ENCODE measurements at places on chromosomes 7 and 10.

DNA sequence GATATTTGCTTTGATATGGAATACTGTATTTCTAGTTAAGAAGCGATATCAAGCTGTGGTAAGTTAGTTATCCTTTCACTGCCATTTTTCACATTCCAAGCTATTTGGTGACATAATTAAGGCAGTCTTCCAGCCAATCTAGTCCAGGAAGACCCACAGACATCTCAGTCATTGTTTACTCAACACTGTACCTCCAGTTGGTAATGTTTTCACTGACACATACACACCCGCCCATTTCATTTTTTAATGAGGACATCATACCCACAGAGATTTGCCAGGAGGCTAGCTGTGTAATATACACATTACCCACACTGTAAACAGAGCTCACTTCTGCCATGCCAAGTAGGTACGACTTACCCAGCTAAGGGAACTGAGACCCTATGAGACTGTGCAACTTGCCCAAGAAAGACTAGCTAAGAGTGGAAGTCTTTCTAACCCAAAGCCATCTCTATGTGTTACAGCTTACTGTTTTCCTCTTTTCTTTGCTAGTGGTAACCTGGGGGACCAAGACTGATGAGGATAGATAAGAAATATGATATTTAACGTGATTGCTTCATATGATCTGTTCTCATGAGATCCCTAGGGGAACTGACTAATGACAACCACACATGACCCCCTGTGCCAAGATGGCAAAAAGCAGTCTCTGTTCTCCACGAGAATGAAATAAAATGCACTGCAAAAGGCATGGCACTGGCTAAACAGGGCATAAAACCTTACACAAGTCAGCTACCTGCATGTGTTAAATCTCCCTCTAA lies 179.0 kb downstream of the DGKI start:
- DNase-seq = no peak

GRCh38 chr10:127997937-127998336 lies 91.0 kb downstream of the PTPRE start:
- DNase-seq = no peak

GRCh38 chr7:106560482-106560881 lies 100.5 kb downstream of the CCDC71L start:
- DNase-seq = no peak

DNA sequence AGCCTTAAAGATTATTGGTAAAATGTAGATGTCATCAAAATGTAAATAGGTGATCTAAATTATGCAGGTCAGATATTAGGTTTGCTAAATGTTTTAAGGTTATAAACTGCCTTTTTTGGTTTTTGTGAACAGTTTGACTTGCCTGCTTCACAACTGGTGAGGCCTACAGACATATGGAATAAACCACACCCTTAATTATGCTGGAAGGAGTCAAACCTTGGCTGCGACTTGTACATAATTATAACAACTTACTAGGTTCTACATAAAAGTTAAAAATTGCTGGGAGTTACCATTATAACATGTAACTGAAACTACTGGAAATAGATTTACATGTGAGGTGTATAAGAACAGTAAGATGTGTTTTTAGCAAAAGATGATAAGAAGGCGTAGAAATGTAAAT lies 31.5 kb upstream of the OPTN start:
- DNase-seq = no peak

- DNase-seq = no peak
These were observed 61.4 kb downstream of the MGAM2 start for GRCh38 chr7:142172932-142173331.

DNA sequence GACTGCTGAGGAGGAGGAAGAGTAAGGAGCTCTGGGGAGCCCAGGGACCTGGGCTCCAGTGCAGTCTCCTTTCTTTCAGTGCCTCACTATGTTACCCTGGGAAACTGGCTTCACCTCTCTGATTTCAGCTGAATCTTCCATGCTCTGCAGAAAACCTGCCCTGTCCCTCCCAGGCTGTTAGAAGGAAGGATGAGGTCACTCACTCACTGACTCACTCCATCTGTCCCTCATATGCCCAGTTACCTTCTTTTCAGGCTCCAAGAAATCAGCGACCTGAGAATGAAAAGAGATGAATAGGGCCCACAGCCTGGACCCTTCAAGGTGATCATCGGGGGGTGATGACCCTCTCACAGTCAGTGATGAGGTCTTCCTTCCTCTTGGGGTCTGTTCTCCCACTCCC lies 481 bp downstream of the SFTPA2 start:
- DNase-seq = no peak

DNA sequence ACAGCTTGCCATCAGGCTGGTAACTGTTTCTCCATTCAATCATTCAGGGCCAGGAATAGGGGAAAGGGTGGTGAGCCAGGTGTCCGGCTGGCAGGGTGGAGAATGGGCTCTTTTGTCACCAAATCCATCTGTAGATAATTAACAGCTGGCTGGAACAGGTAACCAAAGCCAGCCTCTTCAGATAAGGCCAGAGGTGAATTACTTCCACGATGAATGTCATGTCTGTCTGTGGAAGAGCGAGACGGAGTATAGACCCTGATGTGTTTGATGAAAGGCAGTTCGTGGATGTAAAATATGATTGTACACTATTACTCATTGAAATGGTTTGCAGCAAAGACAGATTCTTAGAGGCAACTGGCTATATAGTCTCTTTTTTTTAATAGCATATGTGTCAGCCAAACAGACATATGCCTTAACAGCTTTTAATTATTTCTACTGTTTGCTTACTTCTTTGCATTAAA lies 149.8 kb downstream of the KLF6 start:
- no peak for DNase-seq

- no peak for DNase-seq
These were observed 95.2 kb downstream of the PFKFB3 start for GRCh38 chr10:6297951-6298381.

GRCh38 chr7:41232086-41232485 lies 470.8 kb downstream of the INHBA start:
- no peak for DNase-seq

GRCh38 chr7:101527844-101528667 lies 101.0 kb downstream of the MYL10 start:
- DNase-seq = no peak

DNA sequence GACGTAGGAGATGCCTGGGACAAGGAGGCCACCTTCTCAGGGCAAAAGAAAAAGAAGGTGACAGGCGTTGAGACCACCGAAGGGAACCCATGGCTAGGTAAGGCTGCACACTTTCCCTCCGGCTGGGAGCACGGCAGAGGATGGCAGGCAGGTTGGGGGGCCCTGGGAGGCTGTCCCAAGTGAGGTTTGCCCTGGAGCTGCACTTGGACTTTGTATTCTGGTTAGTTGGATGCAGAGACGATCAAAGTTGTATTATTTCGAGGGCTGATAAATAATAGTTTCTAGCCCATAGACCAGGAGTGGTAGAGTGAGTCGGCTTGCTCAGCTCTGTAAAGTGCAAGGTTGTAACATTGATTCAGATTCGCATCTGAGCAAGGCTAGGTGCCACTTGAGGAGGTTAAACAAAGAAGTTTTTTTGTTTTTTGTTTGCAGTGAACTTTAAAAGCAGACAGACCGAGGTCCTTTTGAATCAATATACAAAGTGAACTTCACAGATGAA lies 608 bp downstream of the ENTPD7 start:
- no peak for DNase-seq

DNA sequence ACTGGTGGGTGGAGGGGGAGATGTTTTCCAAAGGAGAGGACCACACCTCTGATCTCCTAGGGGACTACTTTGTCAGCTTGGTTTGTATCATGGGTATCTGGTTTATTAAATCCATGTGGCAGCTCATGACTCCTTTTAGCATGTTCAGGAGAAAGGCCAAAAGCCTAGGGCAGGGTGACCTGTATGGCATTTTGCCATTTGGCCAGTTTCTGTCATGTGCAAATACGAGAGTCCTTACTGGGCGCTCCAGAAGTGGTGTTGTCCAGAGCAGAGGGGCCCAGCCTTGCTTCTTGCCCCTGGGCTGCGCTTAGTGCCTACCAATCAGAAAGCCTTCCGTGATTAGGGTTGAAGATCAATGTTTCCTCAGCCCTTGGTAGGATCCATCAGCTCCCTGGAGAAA lies 31.0 kb downstream of the ADRA2A start:
- DNase-seq = no peak

DNA sequence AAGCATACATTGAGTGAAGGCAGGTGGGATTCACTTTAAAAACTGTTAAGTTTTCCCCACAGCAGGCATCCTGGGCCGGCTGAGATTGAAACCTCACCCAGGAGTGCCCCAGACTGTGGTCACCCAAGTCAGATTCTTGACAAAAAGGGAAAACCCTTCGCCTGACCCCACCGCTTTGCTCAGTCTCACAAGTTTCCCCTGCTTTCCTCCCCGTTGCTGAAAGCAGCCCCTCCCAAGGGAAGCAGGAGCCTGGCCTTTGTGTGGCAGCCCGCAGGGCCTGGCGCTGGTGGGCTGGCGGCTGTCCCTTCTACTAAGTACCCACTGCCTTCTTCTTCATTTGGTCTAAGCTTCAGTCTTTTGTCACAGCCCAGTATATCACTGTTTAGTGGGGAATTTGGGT lies 16.0 kb downstream of the RNF32 start:
- no peak for DNase-seq

GRCh38 chr10:109929501-109930219 lies 6.3 kb upstream of the XPNPEP1 start:
- no peak for DNase-seq

DNA sequence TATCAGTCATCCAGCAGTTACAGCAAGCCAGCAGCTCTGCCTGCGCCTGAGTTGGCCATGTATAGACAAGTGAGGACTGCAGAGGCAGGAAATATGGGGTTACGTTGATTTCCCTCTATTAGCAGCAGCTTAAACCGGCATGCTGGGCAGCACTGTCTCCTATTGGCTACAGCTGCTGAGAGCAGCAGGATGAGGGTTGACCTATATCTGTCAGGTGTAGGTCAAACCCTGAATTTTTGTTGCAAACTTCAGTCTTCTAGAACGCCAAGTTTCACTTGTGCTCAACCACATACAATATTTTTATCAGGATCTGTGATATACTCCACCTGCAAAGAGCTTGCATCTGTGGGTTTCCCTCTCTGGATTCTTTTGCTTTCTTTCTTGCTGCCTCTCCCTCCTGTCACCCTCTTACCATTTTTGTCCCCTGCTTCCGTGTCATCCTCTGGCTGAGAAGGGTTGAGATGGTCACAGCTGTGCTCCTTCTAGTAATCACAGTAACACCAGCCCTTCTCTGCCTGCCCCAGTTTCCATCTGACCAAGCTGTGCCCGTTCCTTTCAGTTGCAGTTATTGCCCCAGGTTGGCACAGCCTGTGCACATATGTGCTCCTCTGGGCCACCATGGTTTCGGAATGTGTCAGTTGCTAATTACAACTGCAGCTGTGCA lies 23.8 kb upstream of the GLCCI1 start:
- DNase-seq = peak; percentile 57

DNA sequence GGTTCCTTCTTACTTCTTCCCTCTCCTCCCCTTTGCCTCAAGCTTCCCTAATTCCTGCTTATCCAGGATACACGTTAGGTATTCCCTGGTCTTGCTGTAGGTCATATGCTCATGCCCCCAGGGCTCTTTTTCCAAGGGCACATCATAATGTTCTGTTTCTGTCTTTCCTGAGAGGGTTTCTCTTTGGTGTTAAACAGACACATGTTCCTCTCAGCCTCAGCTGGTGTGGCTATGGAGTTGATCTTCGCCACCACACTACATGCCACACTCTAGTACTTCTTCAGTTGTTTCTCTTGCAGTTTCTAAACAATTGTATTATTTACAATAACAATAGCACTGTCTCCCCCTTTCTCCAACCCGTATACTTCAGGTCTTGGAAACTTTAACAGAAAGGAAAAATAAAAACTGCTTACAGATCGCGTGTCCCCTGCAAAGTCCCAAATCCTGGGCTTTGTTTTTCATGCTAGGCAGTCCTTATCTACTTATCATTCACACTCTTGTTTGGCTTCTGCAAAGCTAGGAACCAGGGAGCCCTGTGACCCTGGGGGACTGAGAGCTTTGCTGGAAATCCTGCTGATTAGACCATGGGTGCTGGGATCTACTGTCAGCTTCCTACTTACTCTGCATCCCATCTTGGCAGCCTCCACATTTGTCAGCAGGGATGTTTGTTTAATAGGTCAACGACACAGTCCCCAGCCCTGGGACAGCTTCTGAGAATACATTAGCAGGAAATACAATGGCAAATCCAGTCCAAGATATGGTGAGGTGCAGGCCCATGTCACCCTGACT lies 193.9 kb upstream of the BMPER start:
- no peak for DNase-seq

- no peak for DNase-seq
These were observed 100.9 kb upstream of the TAS2R16 start for GRCh38 chr7:123096434-123096833.

- no peak for DNase-seq
These were observed 60.8 kb upstream of the SMNDC1 start for GRCh38 chr10:110365356-110366143.

- peak; percentile 22 for DNase-seq
These were observed 16.4 kb downstream of the ZNF487 start for GRCh38 chr10:43453266-43453831.

GRCh38 chr10:100826983-100827818 lies 81.8 kb downstream of the PAX2 start:
- peak; percentile 23 for DNase-seq

DNA sequence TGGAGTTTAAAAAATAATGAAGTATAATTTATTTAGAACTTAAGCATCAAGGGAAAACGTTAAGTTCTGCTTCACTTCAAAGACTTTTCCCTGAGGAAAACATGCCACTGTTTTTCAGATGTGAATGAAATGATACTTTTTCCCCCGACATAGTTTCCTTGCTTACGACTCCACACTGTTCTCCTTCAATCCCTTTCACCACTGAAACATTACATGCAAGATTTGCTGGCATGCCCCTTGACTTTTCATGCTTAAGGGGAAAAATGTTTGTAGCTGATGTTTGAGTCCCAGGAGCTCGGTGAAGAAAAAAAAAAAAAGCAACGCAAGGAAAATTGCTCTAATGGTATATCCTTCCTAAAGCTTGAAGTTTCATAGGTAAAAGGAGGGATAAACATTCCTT lies 10.0 kb downstream of the GLI3 start:
- DNase-seq = no peak

DNA sequence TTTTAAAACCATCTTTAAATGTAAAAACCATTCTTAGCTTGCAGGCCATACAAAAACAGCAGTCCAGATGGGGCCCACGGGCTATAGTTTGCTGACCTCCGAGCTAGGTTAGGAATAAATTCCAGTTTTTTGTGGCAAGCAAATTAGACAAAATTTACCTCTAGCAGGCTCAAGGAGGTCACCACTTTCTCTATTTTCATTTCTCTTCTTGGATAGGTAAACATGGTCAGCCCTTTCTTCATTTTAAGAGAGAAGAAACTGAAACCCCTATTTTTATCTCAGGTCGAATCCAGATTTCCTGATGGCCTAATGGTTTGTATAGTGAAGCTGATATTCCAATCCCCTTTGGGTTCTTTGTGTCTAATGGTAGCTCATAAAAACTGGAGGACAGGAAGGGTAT lies 10.7 kb downstream of the IKZF5 start:
- no peak for DNase-seq

GRCh38 chr7:20299647-20300312 lies 30.9 kb upstream of the ITGB8 start:
- DNase-seq = no peak

GRCh38 chr7:122885583-122886356 lies 490 bp downstream of the CADPS2 start:
- DNase-seq = no peak

- DNase-seq = peak; percentile 8
These were observed 52.8 kb downstream of the DLG5 start for GRCh38 chr10:77873536-77874380.
